ENCODE measurements at places on chromosomes 16 and 17. TPM values are rescaled to one million over a fixed set of nuclear protein-coding genes. Genes with fewer than 3 reads are reported as not detected.

DNA sequence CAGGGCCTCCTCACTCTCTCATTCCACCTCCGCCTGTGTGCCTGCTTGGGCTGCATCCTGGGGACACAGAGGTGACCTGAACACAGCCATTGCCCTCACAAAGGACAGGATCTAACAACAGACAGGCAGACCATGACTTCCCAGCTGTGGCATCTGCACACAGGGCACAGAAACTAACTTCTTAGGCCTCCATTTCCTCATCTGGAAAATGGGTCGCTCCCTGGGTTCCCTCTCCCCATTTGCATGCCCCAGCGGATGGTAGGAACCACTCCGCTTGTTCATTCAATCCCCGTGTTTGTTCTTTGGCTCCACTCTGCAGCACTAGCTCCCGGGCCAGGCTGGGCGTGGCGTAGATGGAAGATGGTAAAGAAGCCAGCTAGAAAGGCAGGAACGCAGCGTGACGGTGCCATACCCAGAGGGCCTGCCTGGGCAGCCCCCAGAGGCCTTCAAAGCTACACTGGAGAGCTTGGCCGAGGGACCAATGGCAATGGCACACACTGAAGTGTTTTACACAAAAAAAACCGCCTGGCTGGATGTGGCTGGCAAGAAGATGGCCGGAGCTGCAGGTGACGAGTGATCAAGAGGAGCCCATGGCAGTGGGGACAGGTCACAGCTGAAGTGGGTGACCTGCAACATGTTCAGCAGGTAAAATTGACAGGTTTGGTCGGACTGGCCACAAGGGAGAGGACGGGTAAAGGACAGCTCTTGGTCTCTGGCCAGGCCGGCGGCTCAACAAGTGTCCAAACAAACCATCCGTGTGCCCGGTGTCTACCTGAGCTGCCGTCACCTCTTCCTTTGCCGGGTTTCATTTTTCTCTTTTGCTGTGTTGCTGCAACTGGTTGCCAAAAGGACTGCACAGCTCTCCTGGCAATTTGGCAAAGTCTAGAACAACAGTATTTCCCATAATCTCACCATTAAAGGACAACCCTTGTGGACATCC, 66.9 kb downstream of the SOCS1 start:
- DNase-seq = no peak
- no peaks in the 10 kb centered on the region for H3K27me3 ChIP-seq
- H3K4me3 ChIP-seq = no peak overlapping the region

Gene UMOD
- 3.1 TPM for total RNA-seq

Gene VMO1
- 2.2 TPM for total RNA-seq

- no peaks in the 10 kb centered on the region for H3K27me3 ChIP-seq
- peak overlapping the region; percentile 45 for H3K4me3 ChIP-seq
- H3K4me1 ChIP-seq = no peaks in the 10 kb centered on the region
Measured at GRCh38 chr16:81745704-81746558, 33.2 kb upstream of the PLCG2 start.

- no peak overlapping the region for H3K27ac ChIP-seq
- no peaks in the 10 kb centered on the region for H3K36me3 ChIP-seq
- H3K4me1 ChIP-seq = no peaks in the 10 kb centered on the region
- H3K27me3 ChIP-seq = peaks cover 5% of the 10 kb centered on the region
- DNase-seq = no peak
- no peak overlapping the region for H3K4me3 ChIP-seq
Measured at GRCh38 chr17:73713136-73713535, 68.9 kb upstream of the SDK2 start.

- H3K4me1 ChIP-seq = peaks cover 17% of the 10 kb centered on the region
- H3K27me3 ChIP-seq = no peaks in the 10 kb centered on the region
- no peak overlapping the region for H3K27ac ChIP-seq
- no peak for DNase-seq
- H3K4me3 ChIP-seq = no peak overlapping the region
- H3K36me3 ChIP-seq = no peaks in the 10 kb centered on the region
Measured at GRCh38 chr16:84720177-84720579, 20.4 kb downstream of the USP10 start.

- no peak for DNase-seq
- H3K27ac ChIP-seq = no peak overlapping the region
- H3K4me3 ChIP-seq = no peak overlapping the region
- H3K36me3 ChIP-seq = no peaks in the 10 kb centered on the region
Measured at GRCh38 chr17:50465635-50466034, 3.0 kb downstream of the CHAD start.

- H3K27me3 ChIP-seq = no peaks in the 10 kb centered on the region
- H3K4me3 ChIP-seq = no peak overlapping the region
- H3K36me3 ChIP-seq = no peaks in the 10 kb centered on the region
- H3K4me1 ChIP-seq = no peaks in the 10 kb centered on the region
Measured at GRCh38 chr16:84132527-84133285, 12.3 kb downstream of the HSDL1 start.

Data from pancreas (tissue), 10 donors.